Stimulated activated CD8-positive, alpha-beta memory T cell treated with anti-CD3 and anti-CD28 coated beads, Interleukin-4, amount 100 ng/mL, for 1 hour (primary cell): ENCODE measurements at places on chromosomes 5 and 9.

DNA sequence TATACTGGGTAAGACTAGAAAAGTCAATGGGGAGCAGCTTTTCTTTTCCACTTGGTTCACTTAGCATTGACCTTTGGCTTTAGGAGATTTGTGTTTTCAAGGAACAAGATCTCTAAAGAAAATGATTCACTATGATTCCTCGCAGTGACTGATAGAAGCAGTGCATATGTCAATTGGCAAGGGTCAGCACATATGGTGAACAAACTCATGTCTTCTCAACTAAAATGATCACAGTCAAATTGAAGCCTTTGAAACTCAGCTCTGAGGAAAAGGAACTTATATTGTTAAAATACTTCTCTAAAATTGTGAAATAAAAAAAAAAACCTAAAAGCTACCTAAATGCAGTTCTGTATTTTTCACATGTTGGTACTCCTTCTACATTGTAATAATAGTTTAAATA, 43.2 kb upstream of the IL7R start:
- DNase-seq: no peak

- DNase-seq: no peak
These were observed 137.5 kb downstream of the MAT2B start for GRCh38 chr5:163642904-163643303.

DNA sequence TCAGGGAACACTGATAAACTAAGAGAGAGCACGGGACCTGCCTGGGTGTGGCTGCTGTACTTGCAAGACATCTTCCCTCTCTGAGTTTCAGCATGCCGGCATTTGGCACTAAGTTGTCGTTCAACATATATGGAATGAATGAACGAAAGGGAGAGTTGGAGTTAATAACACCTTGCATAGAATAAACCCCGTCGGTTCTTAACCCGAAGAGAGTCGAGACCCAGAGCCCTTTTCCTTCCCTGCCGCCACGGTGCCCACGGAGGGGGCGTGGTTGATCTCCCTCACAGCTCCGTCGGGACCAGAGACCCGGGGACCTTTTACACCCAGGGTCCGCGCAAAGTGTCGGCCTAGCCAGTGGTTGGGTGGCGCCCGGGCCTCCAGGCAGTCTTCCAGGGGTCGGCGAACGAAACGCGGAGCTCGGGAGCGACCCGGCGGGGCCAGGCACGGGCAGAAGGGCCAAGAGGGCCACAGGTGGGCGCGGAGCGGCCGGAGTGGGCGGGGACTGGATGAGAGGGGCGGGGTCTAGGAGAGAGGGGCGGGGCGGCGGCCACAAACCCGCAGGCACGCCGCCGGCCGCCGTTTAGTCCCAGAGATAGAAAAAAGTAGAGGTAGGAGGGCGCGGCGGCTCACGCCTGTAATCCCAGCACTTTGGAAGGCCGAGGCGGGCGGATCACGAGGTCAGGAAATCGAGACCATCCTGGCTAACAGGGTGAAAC, 735 bp upstream of the RPL26L1 start:
- peak; percentile 33 for DNase-seq

DNA sequence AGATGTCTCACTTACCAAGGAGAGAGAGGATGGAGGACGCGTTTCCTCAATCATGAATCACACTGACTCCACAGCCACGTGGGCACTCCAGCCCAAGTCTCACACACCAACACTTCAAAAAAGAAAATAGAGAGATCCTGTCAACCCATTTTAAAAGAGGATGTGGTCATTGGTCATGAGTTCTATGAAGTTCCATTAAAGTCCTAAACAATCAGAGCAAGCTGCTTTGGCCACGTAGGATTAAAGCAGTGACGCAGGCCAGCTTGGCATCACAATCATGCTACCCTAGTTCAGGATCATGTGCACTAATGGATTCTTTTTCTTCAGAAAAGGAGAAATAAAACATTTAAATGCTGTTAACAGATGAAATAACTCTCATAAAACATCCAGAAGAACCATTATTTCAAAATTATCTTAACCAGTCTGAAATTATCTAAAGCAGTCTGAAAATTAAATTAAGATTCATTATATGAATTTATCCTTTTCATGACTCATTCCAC, 108.1 kb downstream of the SEMA5A start:
- no peak for DNase-seq

DNA sequence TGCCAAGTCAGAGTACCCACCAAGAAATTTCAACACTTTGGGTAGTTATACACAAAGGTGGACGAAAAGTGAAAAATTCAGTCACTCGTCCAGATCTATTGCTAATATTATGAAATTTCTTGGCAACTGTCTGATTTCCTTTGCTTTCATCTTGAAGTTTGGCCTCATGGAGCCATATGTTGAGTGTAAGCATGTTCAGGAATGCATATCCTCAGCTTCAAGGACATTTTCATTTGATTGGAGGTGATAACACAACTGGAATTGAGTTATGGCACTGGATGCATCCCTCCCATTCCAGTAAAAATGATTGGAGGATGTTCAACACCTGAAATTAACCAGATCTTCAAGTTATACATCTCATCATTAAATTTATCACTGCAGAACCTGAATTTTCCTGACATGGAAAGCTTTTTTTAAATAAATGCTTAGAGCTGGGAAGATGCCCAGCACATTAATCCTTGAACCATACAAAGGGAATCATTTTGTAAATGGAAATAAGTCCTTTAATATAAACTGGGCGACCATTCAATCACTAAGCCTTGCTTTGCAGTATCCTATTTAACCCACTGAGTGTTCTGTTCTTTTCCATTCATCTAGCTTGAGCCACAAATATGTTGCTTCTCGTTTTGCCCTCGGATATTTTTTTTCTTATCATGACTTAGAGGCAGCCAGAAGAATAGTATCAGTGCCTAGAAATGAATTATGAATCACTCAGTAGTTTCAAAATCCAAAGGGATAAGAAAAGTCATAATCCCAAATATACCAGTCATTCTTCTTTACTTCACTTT, 273.7 kb upstream of the PIK3R1 start:
- no peak for DNase-seq

DNA sequence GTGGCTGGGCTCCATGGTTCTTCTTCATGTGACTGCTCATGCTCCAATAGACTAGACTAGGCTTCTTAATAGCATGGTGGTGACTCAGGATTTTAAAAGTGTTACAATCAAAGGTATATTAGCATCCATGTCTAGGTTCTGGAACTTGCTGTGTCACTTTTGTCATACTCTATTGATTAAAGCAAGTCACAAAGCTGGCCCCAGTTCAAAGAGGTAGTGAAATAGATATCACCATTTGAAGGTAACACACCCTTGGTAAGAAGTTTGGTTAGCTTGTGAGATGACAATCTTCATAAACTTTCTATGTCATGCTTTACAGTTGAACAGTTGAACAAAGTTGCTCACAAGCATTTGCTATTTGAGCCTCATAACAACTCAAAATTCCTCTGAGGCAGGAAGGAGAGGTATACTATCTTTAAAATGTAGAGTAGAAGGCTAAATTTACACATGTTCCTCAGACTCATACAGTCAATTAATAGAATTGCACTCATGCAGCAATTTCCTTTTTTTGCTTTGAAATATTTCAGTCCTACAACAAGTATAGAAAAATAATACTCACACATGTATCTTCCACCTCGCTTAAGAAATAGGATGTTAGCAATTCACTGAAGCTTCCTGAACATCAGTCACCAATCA, 56.8 kb upstream of the TMEM252 start:
- DNase-seq: no peak
